ENCODE measurements at places on chromosomes 2 and 18.
A peak's percentile ranks its signal among the peaks of the same experiment; 100 is the strongest.

DNA sequence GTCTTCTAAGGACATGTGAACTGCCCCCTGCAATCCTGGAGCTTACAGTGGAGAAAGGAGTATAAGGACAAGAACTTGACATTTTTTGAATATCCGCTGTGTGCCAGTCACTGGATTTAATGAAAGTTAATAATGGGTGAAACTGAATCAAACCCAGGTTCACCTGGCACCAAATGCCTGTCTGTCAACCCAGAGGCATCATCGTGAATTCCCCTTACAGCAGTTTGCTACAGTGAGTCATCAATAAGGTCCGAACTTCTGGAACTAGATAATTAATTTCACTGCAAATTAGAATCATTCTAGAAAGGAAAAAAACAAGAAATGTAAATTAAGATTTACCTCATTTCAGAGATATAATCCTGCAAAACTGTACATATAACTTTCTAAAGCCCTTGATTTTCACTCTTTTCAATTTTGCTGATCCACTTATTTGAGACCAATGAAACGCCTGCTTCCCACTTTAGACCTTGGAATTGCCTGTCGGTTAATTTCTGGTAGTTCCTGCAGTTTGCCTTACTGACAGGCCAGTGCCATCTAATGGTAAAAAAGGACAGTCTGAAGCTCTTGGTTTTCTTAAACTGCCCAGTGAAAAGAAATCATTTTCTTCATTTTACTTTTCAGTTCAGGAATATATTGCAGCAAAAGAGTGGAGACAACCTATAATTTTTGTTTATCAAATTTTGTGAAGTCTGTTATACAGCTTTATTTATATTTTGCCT, 8.2 kb downstream of the DSG2 start:
- no peak for DNase-seq

DNA sequence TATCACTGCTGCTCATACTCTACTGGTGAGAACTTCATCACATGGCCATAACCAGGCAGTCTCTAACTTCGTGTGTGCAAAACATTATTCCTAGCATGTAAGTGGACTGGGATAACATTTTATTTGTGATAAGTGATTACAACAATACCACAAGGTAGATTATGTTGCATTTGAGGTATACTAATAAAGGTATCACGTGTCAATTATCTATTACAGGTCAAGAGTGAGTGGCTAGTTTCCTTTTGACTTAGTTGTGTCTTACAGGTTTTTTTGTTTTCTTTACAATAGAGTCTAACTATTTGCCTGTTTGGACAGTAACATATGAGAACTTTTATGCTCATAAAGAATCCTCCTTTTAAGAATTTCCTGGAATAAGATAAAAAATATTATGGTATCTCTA, 67.2 kb upstream of the DSC1 start:
- no peak for DNase-seq

- no peak for DNase-seq
Observed at GRCh38 chr2:8239531-8240088, 442.2 kb upstream of the ID2 start.

DNA sequence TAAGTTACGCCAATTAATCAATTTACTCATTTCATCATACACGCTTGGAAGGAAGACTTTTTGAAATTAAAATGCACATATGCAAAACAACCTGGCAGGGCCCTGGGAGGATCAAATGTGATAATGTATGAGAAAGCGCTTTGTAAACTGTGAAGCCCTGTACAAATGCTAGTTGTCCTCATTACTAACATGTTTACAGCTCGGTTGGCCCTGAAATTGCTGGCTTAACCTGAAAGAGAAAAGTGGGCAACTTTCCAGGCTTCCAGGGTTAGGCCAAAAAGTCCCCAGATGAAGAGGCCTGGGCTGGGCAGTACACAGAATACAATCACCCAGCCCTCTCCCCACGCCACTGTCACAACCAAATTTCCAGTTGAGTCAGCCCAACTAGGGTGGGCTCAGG, 60.2 kb downstream of the DNMT3A start:
- no peak for DNase-seq

- DNase-seq: no peak
Observed at GRCh38 chr2:166550923-166551322, 56.9 kb upstream of the SCN7A start.

DNA sequence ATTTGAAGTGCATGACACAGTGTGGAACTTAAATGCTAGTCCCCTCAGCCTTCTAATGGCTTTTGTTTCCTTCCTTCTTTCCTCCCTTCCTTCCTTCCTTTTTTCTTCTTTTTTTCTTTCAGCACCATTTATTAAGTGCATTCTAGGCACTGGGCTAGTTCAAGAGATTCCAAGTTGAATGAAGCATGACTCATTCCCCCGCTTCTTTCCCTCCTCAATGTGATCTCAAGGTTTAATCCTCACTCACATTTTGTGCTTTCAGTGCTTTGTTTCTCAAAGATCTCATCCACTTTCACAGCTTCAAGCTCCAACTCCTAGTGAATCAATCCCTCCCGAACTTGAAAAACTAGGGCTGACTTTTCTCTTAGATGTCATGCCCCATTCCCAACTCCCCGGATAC, 90.1 kb downstream of the LBH start:
- DNase-seq: peak; percentile 10

- no peak for DNase-seq
Observed at GRCh38 chr2:191122638-191123294, 28.0 kb downstream of the STAT4 start.

DNA sequence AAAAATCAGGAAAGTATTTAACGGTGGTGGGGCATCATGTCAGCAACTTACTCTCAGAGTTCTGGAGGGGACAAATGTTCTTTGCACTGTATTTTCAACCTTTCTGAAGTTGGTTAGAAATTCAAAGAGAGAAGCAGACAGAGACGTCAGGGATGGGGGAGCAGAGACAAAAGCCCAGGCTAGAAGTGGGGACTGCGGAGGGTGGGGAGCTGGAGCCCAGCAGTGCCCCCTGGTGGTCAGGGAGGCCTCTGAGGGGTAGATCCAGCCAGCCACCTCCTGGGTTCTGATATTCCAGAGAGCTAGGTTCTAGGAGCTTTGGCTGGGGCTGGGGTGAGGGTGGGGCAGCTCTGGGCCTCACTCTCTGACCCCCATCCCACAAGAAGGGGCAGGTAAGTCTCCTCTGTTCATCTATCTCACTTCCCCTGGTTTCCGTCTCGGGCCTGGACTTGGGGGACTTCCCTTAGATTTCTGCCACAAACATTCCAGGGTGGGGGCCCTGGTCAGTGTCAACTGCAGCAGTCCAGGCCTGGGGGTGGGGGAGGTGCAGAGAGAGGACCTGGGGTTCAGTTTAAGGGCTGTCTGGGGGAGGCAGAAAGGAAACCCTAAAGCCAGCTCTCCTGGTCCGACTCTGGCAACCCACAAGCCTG, 8.9 kb downstream of the TNS1 start:
- DNase-seq: no peak

DNA sequence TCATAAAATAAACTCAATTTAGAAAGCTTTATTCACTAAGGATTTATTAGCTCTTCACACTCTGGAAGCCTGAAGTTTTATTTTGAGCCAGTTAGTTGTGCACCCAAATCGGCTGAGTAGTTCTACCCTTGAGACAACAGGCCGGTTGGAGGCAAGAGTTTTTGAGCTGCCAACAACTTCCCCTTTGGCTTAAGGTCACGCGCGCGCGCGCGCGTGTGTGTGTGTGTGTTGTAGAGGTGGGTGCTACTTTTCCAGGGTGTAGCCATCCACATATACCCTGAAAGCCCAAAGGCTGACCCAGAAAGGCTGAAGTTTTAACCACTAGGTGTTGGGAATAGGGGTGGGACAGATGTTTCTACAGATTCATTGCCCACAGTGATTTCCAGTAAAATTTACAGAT, 150.2 kb upstream of the LHCGR start:
- DNase-seq: no peak

GRCh38 chr18:35042389-35043071, 1.3 kb downstream of the MAPRE2 start:
- no peak for DNase-seq

DNA sequence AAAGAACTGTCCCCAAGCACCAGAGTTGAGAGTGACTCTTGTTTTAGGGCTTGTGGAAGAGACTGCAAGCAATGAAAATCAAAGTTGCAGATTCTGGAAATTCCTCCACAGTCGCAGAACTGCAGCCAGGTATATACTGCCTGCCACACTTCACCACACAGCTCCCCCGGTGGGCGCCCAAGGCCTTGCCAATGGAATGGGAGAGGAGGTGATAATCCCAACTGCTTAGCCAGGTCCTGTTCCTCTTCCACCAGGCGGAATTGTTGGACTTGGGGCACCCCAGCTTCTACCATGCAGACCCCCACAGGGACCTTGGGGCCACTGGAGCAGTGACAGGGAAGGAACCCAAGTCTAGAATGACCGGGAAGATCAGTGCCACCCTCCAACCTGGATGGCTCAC, 4.8 kb upstream of the PDIA6 start:
- DNase-seq: no peak

DNA sequence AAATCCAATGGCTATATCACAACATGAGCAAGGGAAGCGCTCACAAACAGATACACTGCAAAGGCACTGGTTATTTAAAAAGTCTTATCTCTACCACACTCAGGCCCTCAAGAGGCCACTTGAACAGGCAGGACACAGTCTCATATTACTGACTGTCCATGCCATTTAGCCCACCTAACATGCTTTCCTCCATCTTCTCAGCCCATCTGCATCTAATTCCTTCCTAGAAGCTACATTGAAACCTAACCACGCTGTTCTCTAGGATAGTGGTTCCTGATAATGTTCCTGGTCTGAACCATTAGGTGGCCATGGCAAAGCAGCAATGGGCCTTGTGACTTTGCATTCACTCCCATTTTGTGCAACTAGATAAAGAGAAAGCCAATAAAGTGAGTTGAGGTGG, 22.5 kb upstream of the NEB start:
- DNase-seq: no peak

DNA sequence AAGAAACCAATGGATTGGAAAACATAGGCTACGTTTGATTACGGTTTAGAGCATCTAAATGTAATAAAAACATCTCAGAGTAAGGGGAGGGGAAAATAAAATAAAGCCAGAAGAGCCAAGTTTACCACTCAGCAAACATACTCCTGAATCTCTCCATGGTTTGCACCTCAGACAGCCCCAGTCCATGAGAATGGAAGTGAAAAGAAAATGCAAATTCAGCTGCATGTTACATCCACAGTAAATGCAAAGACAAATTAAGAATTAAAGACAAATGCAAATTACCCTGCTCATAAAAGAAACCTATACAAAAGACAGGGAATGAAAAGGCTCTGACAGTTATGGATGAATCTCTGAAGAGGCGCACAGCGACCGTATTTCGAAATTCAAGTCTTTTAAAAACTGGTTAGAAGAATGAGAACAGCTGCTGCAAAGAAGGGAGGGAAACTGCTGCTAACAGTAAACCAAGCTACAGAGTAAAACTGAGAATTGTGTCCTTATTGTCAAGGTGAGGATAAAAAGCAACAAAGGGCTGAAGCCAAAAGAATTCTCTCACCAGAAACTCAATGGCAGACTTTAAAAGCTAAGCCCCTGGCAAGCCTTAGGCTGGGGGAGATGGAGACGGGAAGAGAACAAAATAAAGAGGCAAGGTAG, 197.9 kb upstream of the ACVR2A start:
- DNase-seq: no peak

DNA sequence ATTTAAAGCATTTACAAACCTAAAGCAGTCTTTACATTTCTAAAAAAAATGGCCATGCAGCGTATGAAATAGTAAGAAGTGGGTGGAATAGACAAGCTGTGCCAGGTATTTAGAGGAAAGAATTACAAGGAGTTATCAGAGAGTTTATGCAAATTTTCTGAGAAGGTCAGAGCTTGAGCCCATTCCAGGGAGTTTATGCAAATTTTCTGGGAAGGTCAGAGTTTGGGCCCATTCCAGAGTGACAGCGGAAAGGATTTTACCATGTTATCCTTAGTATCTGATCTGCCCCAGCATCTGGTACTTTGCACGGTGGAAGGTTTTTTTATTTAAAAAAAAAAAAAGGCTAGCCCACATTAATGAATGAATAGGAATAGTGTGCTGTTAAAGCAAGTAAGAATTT, 1.4 kb upstream of the DOK6 start:
- DNase-seq: no peak

GRCh38 chr2:184564092-184564491, 34.2 kb upstream of the ZNF804A start:
- no peak for DNase-seq

DNA sequence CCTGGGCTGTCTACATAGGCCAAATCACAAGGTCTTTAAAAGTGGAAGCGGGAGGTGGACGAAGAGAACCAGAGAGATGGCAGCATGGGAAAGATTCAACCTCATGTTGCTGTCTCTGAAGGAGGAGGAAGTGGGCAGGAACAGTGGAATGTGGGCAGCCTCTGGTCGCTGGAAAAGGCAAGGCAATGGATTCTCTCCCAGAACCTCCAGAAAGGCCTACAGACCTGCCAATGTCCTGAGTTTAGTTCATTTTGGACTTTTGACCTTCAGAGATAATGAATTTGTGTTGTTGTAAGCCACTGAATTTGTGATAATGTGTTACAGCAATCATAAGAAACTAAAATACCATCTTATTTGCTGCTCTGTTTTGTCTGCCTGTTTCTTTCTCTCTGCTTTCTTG, 122.5 kb downstream of the RNF152 start:
- DNase-seq: no peak

DNA sequence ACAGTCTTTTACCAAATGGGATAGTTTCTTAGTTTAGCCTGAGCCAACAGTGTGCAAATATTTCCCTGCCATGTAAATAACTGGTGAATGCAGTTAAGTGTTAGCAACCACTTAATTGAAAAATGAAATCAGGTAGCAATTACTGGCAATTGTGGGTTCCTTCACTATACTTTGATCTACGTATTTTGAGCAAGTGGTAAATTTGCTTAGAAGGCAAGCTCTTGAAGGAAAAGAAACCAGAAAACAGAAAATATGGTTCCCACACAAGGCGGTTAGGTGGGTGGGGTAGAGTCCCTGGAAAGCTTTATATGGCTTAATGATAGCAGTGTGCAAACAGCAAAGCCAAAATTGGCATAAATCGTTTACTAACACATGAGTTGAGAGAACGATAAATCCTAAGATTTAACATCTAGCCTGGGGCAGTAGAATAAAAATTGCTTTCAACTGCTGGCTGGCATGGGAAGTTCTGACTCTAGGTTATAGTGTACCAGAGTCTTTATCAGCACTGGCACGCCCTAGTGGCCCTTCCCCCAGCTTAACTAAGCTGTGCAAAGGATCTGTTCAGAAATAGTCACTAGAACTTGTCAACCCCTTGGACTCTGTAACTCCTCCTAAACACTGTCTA, 17.0 kb downstream of the SLC9A2 start:
- no peak for DNase-seq

DNA sequence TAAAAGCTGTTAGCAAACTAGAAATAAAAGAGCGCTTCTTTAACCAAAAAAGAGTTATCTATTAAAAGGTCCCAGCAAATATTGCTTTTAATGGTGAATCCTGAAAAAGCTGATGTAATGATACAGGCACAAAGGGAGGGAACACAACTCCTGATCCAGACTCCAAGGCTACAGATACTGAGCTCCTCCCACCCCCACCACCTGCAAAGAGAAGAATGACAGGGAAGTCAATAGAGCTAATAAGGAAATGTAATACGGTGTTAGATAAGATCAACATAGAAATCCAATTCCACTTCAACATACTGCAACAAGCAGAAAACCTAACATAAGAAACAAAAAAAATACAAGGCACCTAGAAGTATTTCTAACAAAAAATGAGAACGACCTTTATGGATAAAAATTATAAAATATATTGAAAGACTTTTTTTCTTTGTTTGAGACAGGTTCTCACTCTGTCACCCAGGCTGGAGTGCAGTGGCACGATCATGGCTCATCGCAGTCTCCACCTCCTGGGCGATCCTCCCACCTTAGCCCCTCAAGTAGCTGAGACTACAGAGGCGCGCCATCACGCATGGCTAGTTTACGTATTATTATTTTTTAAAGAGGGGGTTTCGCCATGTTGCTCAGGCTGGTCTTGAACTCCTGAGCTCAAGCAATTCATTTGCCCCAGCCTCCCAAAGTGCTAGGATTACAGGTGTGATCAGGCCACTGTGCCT, 192.2 kb downstream of the HDAC4 start:
- DNase-seq: no peak

Data from AG04450 (cell line).